Cortex of kidney (tissue), 1 donor: ENCODE measurements at places on chromosomes 1 and 21.

- no peak for DNase-seq
These were observed 630.0 kb upstream of the ADGRL2 start for GRCh38 chr1:81170721-81171120.

- no peak for DNase-seq
These were observed 26.9 kb upstream of the DPT start for GRCh38 chr1:168755800-168756418.

DNA sequence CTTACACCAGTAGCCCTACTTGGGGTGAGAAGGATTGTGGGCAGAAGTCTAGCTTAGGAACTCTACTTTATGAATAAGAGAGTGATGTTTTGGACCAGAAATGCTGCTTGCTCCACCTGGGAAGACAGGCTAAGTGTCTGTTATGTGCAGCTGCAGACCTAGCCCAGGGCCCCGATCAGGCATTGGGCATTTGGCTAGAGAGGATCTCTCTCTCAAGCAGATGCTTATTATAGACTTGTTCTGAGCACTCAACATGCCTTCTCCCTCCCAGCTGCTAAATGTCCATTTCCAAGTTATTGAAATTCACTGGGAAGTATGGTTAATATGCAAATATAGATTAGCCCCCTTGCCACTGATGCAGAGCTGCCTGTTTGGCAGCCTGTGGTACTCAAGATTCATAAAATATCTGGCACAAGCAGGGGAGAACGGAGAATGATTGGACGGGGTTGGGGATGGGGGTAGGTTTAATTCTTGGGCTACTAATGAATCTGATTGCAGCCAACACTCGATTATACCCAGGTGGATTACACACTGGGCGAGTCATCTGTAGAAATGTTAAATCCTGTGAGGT lies 115.9 kb downstream of the KCND3 start:
- DNase-seq, result no peak

DNA sequence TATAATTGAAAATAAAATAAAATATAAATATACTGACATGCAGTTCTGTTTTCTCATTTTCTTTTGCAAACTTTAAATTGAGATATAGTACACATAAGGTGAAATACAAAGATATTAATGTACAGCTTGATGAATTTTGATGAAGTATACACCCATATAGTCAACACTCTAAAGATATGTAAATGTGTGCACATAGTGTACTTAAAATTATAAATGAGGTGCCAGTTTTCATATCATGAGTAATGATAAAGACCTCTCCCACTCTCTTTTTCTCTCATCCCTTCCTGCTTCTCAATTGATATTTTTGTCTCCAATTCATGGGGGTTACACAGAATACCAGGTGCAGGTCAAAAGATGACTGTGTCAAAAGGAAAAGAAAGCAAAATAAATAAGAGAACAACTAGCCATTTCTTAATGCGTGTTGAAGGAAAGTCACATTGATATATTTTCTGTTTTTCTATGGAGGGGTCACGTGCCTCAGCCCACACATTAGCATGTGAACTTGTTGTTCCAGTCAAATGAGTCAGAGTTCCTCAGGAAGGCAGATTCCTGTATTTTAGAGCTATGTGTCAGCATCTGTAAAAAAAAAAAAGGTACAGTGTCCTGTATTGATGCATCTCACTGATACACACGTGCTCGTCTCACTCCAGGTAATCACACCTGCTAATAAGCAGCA lies 64.3 kb upstream of the HOOK1 start:
- DNase-seq, result no peak

GRCh38 chr1:232915212-232915611 lies 35.2 kb upstream of the NTPCR start:
- DNase-seq, result no peak

GRCh38 chr1:167489571-167490340 lies 28.6 kb downstream of the CD247 start:
- DNase-seq, result no peak

DNA sequence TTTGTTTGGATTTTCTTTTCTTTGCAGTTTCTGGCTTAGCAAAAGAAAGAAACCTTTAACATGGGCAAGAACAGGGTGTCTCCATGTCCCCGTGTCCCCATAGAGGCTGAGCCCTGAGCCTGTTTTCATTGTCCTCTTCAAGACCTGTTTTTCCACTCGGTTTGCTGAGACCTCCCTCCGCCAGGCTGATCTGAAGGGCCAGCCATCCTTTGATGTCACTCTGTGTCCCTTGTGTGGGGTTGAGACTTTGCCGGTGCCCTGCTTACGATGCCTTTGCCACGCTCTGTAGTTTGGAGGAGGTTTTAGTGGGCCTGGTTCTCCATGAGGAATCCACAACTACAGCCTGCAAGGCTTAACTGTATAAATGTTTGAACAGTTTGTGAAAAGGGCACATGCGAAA lies 23.8 kb downstream of the IFNGR2 start:
- no peak for DNase-seq

- DNase-seq, result no peak
These were observed 171.9 kb upstream of the USP25 start for GRCh38 chr21:15557925-15558324.

DNA sequence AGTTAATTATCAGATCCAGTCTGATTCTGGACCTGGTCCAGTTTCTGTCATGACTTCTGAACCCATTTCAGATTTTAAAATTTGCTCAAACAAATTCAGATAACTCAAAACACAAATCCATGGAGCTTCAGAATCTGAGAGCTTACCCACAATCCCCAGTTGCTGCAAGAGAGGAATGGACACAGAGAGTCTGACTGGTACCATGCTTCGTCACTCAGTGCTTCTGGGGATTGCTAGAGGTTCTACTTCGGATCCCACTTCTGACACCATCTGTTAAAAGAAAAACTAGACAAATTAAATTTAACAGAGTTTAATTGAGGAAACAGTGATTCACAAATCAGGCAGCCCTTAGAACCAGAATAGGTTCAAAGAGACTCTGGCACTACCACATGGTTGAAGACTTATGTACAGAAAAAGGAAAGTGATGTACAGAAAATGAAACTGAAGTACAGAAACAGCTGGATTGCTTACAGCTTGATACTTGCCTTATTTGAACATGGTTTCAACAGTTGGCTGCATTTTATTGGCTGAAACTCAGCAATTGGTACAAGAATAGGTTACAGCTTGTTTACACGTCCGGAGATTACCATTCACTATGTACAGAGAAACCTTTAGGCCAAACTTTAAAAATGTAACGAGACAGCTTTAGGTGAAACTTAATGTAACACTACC lies 60.7 kb upstream of the TEKT2 start:
- no peak for DNase-seq

GRCh38 chr1:208446271-208446691 lies 202.1 kb upstream of the PLXNA2 start:
- no peak for DNase-seq

DNA sequence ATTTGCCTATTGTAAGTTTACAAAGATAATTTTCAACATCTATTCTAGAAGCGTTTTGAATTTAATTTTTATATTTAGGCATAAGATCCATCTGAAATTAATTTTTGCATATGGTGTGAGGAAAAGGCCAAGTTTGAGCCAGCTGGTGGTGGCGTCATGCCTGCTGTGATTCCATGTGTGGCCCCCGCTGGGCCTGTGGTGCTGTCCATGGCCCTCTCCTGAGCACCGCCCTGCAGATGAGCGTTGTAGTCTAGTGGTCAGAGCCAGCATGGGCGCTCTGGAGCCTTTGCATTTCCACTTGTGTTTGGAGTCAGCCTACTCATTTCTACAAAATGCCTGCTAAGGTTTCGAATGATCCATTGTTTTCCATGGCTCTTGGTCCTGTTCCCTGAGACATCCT lies 22.7 kb downstream of the PRSS38 start:
- no peak for DNase-seq

GRCh38 chr1:36389999-36390398 lies 4.3 kb upstream of the STK40 start:
- no peak for DNase-seq

GRCh38 chr1:28526886-28527285 lies 21.0 kb downstream of the RCC1 start:
- DNase-seq, result no peak

DNA sequence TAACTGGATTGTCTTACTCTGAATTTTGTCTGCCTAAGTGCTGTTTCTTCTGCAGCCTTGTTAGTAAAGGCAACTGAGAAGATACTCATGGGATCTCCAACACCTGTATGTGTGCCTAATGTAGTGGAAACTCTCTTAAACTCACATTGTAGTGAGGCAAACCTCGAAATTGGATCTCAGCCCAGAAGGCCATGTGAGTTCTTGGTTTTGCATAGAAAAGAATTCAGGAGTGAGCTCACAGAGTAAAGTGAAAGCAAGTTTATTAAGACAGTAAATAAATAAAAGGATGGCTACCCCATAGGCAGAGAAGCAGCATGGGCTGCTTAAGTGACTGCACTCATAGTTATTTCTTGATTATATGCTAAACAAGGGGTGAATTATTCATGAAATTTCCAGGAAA lies 1344.7 kb downstream of the NCAM2 start:
- no peak for DNase-seq

DNA sequence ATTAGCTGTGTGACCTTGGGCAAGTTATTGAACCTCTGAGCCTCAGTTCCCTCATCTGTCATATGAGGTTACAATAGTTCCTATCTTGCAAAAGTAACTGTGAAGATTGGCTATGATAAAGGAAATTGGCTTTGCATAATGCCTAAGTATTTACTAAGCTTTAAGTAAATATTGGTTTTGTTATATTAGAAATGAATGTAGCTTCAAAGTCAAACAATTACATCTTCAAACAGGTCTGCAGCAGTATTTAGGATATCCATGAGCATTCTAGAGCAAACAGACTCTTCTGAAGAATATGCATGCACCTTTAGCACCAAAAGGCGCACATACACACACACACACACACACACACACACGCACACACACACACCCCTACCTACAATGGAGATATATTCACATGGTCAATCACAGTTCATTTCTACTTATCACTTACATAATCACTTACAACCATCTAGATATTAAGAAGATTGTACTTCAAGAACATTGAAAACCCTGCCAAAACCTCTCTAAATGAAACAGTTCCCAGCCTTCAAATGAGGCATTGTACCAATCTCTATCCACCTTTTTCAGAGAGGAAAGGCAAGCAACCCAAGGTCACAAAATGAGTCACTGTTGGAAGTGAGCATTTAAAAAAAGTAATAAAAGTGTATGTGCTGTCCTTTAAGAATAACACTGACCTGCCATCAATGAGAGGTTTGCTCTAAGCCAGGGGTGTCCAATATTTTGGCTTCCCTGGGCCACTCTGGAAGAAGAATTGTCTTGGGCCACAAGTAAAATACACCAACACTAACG lies 13.4 kb upstream of the FAM43B start:
- no peak for DNase-seq

DNA sequence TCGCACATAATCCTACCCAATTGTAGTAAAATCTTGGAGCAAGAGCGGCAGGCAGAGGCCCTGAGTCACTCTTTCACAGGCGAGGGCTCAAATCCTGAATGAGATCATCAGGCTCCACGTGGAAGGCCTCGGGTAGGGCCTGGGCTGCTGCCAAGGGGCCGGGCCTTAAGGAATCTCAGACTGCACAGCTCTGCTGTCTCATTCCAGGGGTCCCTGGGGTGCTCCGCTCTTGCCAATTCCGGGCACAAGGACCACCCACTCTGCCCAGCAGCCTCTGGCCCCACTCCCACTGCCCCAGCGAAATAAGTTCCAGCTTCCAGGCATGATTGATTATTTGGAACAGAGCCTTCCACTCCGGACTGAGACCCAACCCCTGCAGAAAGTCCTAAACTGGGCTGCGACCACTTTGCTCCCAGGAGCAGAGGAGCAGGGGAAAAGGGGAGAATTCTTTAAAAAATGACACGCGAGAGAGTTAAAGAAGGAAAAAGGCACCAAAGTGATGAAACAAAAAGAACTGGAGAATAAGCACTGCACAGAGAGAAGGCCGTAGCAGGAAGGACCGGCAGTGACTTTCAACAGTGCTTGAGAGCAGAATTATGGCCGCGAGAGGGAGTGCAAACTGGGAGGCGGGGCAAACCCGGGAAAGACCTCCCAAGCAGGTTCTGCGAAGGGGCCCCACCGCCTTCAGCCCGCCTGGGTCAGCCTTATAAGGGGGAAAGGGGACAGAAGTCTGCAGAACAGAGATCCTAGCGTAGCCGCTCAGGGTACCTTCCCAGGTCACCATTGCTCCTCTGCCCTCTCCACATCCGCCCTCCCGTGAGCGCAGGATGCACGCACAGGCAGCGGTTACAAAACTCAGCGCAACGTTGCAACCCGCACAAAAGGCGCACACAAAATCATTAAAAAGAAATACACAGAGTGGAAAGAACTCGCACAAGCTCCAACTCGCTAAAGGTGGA lies 2.0 kb downstream of the ADAMTS1 start:
- DNase-seq, result no peak

DNA sequence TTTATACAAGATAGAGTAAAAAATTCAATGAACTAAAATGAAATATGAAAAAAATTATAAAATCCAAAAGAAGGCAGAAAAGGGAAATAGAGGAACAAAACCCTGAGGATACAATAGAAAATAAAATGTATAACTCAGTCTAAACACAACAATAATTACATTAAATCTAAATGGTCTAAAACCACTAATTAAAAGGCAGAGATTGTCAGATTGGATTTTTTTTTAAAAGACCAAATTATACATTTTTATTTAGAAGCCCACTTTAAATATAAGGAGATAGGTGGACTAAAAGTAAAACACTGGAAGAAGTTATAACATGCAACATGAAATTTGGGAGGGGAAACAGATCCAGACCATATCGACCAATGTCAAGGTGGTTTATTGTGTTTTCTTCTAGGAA lies 95.2 kb downstream of the CATSPERE start:
- DNase-seq, result no peak

- no peak for DNase-seq
These were observed 153.2 kb downstream of the NTNG1 start for GRCh38 chr1:107293901-107294613.

- no peak for DNase-seq
These were observed 82.4 kb upstream of the COL11A1 start for GRCh38 chr1:103190766-103191165.

- no peak for DNase-seq
These were observed 7.6 kb downstream of the PADI4 start for GRCh38 chr1:17315542-17316130.

DNA sequence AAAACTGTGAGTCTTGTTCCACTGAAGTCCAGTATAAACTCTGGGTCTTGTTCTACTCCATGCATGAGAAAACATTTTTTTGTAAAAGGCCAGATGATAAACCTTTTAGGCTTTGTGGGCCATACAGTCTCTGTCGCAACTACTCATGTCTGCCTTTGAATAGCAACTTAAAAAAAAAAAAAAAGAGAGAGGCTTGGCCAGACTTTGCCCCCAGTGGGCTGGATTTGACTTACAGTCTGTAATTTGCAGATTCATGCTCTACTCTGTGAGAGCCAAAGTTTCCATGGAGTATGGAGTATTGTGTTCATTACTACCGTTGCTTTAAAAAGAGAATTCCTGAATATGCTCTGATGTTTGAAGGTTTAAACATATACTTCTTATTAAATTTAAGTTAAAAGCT lies 654.9 kb upstream of the PKN2 start:
- DNase-seq, result no peak

GRCh38 chr1:23385119-23385621 lies 15.5 kb upstream of the ZNF436 start:
- no peak for DNase-seq
